Right renal cortex interstitium (tissue), 3 donors: ENCODE measurements at places on chromosomes 4 and X.

- DNase-seq, result no peak
Observed at GRCh38 chrX:77938083-77938680, 27.7 kb downstream of the ATP7A start.

- no peak for DNase-seq
Observed at GRCh38 chr4:148265627-148266026, 176.6 kb downstream of the NR3C2 start.

DNA sequence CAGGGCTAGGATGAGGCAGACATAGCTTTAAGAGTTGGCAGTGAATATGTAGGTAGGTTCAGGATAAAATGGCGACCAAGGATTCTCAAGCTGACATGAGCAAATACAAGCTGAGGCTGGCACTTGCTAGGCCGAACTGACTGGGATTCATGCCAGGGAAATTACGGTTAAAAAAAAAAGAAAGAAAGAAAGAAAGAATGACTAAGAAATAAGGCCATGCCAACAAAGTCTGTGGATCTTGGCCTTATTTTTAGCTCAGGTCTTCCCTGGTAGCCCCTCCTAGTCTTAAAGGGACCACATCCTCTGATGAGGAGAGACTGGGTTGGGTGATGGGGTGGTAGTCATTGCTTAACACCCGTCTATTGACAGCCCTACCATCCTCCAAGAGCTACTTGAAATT, 64.4 kb upstream of the KLHL13 start:
- DNase-seq, result no peak

DNA sequence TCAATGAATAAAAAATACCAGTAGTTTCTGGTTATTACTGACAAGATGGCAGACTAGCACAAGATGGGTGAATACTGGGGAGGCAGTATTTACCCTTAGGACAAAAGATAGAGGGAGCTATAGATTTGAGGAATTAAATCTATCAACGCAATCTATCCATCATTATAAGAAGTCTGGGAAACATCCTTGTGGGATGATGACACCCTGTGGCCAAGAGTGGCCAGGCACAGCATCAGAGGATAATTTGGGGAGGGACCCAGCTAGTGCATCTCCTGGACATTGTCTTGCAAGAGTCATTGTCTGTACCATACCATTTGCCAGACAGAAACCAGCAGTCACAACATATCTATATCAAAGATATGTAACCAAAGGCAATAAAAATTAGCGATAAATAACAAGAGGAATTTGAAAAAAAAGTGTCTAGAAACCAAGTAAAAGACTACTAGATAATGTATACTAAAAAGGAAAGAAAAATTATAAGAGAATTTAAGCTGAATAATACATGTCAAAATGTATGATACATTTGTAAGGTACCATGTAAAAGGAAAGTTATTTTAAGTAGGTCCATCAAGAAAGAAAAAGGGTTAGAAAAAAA, 22.9 kb downstream of the KCTD8 start:
- no peak for DNase-seq

DNA sequence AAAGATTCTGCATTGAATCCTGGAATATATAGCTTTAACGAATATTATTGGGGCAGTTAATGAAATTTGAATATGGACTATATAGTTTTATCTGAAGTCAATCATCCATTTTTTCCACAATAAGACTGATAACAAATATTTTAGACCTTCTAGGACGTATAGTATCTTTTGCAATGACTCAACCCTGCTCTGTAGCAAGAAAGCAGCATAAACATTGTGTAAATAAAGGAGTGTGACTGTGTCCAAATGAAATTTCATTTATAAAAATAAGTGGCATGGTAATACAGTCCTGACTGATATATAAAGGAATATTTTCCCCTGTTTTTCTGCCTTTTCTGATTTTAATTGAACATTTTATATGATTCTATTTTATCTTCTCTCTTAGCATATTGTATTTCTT, 947.7 kb upstream of the SLIT2 start:
- no peak for DNase-seq

DNA sequence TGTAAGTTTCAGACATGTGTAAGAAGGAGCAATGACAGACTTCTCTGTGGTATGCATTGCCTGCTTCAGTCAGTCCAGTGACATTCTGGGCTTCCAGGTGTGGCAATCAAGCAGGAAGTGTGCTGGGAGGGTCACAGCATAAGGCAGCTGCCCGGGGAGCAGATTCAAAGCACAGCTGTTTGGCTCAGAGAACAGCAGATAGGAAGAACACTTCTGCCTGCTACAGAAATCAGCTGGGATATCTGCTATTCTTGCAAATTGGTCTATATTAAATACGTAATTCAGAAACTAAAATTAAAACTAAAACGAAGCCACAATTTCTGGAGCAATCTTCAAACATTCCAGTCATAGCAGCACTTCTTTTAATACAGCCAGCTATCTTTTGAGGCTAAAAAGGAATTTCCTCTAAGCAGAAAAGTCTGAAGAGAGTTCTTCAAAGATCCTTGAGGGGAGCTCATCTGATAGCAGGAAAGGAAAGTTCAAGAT, 47.5 kb upstream of the GALNT7 start:
- DNase-seq, result no peak

DNA sequence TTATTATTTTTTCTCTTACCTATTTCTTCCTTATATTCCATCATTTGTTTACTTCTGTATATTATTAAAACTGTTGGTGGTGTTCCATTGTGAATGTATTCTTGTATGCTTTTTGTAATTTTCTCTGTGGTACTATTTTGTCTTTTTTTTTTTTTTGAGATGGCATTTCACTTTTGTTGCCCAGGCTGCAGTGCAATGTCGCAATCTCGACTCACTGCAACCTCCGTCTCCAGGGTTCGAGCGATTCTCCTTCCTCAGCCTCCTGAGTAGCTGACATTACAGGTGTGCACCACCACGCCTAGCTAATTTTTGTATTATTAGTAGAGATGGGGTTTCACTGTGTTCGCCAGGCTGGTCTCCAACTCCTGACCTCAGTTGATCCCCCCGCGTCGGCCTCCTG, 8.6 kb downstream of the KDM6A start:
- DNase-seq, result no peak

- DNase-seq, result no peak
Observed at GRCh38 chr4:4640692-4641091, 98.8 kb upstream of the STX18 start.

DNA sequence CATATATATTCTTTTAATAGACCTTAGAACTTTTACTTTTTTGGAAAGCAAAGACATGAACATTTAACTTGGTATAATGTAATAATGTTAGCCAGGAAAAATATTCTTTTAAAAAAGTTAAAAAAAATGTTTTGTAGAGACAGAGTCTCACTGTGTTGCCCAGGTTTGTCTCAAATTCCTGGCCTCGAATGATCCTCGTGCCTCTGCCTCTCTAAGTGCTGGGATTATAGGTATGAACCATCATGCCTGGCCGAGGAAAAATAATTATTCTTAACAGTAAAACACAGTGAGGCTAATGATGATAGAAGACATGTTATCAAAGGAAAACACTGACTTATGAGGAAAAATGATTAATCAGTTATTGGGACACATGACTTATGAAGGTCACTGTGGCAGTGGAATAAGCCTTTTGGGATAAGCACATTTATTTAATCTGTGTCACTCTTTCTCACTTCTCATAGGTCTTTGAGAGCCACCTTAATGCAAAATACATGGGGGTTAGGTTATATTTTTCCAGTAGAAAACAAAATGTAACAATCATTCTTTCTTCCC, 6.0 kb upstream of the BMP2K start:
- no peak for DNase-seq

GRCh38 chr4:68997040-68997439, 45.4 kb upstream of the UGT2A3 start:
- DNase-seq, result no peak

GRCh38 chr4:1241936-1242505, 6.9 kb downstream of the CTBP1 start:
- no peak for DNase-seq

GRCh38 chr4:47839259-47839658, 1.4 kb upstream of the CORIN start:
- no peak for DNase-seq

DNA sequence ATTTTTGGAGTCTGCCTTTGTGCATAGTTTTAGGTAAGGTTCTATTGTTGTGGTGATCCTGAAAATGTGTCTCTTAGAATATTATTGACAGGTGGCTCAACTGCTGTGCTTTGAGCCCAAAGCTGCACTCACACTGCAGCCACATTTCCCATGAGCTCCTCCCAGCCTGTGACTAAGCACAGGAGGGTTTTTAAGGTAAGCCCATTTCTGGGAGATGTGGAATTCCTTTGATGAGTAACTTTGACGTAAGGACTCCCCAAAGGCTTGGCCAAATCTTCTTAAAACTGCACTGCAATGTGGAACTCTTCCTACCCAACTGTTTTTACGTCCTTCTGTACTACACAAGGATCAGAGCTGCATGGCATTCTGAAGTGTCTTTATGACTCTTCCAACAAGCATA, 20.0 kb upstream of the TMPRSS11A start:
- DNase-seq, result no peak

DNA sequence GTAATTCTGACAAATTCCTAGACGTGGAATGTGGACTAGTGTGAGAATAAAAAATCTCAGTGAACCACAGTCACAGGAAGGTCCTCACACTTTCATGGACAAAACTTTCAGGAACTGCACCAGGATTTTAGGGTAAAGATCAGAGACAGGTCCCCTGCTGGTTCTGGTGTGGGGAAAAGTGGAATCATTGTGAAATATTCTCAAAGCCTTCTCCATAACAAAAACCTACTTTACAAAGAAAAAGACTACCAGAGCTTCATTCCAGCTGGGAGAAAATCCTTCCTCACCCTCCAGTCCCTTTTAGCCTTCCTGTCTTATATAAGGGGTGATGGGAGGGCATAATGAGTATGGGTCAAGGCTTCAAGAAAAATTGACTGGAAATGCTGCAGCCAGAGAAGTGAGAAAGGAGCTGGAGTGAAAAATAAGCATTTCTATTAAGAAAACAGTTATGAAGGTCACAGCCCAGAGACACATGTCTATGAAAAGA, 325.8 kb downstream of the ARAP2 start:
- DNase-seq, result no peak

DNA sequence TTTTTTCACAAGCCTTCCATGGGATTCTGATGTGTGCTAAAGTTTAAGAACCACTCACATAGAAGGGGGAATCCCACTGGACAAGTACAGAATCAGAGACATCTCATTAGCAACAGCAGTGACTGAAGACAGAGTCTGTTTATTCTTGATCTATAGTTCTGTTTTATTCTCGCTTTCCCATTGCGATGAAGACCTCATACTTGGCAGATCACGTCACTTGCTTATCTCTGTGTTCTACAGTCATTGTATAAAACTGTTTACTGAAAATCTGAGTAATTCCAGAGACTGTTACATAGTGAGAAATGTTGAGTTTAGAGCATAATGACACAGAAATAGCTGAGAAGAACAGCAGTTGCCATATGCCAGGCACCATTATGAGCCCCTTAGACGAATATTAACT, 185.5 kb downstream of the PTTG2 start:
- no peak for DNase-seq
